ENCODE measurements at places on chromosomes 4 and X.

DNA sequence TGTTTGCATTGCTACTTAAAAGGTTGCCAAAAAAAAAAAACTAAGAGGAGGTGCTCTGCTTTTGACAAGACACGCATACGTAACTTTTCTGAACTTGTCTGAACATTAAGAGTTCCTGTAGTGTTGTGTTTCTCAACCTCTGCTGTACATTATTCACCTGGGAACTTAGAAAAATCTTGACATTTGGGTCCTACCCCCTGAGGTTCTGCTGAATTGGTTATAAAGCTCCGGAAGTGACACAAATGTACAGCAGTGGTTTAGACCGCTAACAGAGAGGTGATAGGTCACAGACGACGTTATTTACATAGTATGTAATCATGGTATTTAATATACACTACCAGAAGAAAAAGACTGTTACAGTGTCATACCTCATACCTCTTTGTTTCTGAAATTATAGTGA is 61.1 kb downstream of the CPEB2 start:
- no peak for DNase-seq

GRCh38 chrX:23784470-23785331 is 1.7 kb downstream of the SAT1 start:
- peak; percentile 79 for DNase-seq

DNA sequence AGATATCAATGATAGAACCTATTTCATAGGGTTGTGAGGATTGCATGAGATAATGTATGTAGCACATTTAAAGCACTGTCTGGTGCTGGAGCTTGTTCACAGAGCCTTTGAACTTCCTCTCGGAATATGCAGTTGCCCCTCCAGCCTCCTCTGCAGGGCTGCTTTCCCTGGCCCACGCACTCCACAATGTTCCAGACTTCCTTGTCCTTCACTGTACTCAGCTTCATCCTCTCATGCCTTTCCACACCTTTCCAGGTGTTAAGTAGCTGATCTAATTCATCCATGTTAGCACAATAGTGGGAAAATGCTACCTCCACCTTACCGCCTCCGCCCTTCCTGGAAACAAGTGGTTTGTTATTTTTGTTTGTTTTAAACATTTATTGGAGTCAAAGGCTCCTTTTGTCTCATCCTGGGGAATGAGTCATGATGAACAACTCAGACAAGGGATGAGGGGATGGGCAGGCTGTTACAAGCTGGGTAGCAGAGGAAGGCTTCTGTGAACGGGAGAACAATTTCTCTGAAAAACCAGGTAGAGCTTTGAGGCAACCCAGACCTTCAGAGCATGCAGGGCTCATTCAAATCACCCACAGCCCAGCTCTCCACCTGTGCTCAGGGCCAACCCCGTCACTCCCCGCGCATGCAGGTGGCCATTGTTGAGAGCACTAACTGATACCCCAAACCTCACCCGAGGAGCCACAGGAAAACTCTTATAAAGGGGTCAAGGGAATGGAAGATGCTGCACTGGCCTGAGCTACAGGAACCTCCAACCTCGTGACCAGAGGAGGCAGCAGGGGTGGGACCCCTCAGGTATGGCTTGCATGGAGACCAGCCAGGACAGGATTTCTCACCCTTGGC is 84.9 kb upstream of the TBL1X start:
- DNase-seq = no peak

- no peak for DNase-seq
Measured at GRCh38 chr4:174813292-174813691, 15.8 kb downstream of the GLRA3 start.

GRCh38 chrX:152537373-152537772 is 86.3 kb upstream of the GABRA3 start:
- no peak for DNase-seq

All from fibroblast of the conjunctiva (primary cell).